H1 (cell line): ENCODE measurements at places on chromosomes 4 and X. TPM values are rescaled to one million over a fixed set of nuclear protein-coding genes. Genes with fewer than 3 reads are reported as not detected.

NCAPG gene
- polyA plus RNA-seq, result 6.8 and 12.9 TPM in 2 replicates

CORIN gene
- polyA plus RNA-seq, result 0.09 and 0.17 TPM in 2 replicates

AFP gene
- 3.4 and 6.1 TPM in 2 replicates for polyA plus RNA-seq

SSX4B gene
- polyA plus RNA-seq, result 0.14 and 0.26 TPM in 2 replicates

EVC2 gene
- polyA plus RNA-seq, result 0.73 and 1.4 TPM in 2 replicates

LRIT3 gene
- polyA plus RNA-seq, result 0.11 TPM in 2 replicates

PI4K2B gene
- 2.2 and 3.0 TPM in 2 replicates for polyA plus RNA-seq

LINC00632 gene
- 14.3 and 24.5 TPM in 2 replicates for polyA plus RNA-seq
